GM04504 (cell line): ENCODE measurements at places on chromosomes 16 and 17.

DNA sequence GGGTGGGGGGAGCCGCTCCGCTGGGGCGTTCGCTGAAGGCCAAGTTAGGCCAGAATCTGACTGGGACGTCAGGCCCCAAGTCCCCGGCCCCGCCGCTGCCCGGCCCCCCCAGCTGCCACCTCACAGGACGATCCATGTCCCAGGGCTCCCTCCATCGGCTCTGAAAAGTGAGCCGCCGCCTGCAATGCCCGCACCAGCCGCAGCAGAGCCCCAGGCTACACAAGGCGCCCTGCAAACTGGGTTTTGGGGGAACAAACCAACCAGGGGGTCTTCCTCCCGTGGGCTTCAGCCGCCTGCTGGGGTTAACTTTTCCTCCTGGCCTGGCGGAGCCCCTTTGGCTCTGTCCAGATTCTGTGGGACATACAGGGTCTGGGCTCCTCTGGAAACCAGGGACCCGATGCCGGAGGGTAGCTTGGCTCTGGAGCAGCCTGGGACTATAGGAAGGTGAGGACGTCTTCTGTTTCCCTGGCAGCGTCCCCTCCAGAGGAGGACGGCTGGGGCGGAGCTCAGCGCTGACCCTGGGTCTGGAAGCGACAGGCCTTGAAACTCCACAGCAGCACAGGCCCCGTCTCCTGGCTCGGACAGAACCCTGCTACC lies 835 bp downstream of the NME4 start:
- DNase-seq: peak; percentile 55

DNA sequence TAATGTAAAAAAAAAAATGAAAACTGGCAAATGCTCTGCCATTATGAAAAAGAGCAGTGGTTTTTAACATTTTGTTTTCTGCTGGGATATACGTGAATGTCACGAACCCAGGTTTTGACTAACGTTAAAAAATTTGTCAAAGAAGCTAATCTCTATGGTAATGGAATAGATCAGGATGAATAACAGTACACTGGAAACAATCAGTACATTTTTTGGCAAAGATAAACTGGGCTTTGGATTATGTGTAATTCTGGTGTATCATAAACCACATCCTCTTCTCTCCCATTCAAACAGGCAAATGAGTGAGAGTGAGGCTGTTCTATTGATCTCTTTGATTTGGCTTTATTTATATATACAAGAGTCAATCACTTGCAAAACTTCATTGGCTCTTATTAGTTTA lies 207.0 kb upstream of the IRX3 start:
- no peak for DNase-seq

- no peak for DNase-seq
Observed at GRCh38 chr16:84295203-84295860, 654 bp downstream of the WFDC1 start.

- DNase-seq: no peak
Observed at GRCh38 chr16:71628810-71629209, 2.8 kb downstream of the MARVELD3 start.

GRCh38 chr17:18033442-18034099 lies 5.4 kb downstream of the ATPAF2 start:
- DNase-seq: no peak

GRCh38 chr17:31339906-31340661 lies 18.7 kb upstream of the EVI2A start:
- DNase-seq: no peak

DNA sequence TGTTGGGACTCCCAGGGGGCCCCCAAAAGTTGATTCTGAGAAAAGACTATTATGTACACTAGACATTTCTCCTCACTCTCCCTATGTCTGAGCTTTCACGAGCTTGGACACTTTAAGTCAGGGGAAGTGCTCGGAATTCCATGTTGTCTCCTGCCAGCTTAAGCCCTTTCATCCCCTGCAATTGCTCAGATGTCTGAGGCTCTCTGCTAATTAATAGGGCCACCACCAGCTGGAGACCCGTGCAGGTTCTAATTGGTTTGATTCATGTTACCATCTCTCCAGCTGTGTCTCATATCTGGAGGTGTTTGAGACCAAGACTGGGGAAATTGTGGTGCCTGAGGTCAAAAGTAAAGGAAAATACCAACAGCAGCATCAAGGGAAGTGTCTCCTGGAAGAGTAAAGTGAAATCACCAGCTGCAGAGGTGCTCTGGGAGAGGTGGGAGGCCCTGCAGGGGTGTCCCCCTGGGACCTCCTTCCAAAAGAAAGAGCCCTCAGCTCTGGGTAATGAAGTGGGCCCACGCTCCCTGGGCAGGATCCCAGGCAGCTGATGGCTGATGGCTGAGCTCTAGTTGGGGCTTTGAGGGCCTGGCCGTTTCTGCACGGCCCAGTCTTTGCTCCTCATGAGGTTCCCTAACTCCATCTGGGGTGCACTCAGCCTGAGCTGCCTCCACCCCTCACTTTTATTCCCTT lies 5.8 kb upstream of the UTS2R start:
- no peak for DNase-seq

GRCh38 chr16:51641191-51641765 lies 490.2 kb upstream of the SALL1 start:
- DNase-seq: no peak

- DNase-seq: no peak
Observed at GRCh38 chr16:27403601-27403992, 1.6 kb downstream of the IL21R start.

DNA sequence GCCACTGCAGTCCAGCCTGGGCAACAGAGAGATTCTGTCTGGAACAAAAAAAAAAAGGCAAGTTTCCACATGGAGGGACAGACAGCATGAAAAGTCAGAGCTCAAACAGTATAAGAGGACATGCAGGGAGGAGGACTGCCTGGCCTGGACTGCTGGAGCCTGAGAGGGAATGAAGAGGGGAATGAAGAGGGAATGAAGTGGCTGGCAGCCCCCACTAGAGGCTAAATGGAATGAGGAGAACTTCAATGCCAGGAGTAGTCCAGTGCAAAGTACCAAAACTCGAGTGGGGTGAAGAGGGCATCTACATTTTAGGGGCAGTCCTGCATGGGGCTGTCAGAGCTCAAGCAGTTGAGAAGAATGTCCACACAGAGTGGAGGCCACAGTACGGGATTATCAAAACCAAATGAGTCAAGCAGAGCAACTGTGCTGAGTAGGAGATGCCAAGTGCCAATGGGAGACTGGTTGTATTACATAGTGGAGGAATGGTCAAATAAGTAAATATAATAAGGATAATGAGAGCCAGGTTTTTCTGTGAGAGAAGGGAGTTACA lies 22.9 kb downstream of the IKZF3 start:
- DNase-seq: no peak

GRCh38 chr17:68326681-68327080 lies 35.4 kb downstream of the ARSG start:
- DNase-seq: no peak

DNA sequence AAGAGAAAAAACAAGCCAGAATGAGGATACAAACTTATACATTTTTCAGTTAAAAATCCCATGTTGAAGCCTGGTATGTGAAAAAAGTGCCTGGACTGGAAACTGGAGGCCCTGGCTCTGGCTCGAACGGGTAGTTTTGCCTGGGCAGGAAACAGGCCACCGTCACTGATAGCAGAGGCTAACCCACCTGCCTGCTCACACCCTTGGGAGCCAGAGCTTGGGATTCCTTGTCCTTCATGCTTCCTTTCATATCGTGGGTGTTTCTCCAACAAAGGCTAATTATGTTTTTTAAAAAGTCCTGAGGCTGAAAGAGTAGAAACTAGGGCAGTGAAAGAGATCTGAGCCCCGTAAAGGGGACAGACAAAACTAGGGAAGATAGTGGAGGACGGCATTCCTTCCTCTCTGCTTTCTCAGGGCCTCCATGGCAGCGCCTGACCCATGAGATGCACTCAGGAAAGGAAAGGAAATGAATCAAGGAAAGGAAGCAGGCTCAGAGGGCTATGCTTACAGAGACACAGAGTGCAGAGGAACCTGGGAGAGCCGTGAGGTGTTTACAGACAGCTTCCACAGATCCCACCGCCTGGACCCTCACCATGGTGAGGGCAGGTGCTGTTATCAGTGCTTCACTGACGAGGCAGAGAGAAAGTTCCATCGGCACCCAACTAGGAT lies 138.1 kb downstream of the PARN start:
- no peak for DNase-seq

GRCh38 chr17:10585529-10585928 lies 36.1 kb upstream of the MYH2 start:
- no peak for DNase-seq

- DNase-seq: no peak
Observed at GRCh38 chr16:65598621-65599020, 476.8 kb upstream of the CDH11 start.

- no peak for DNase-seq
Observed at GRCh38 chr16:23990507-23990906, 154.7 kb downstream of the PRKCB start.

DNA sequence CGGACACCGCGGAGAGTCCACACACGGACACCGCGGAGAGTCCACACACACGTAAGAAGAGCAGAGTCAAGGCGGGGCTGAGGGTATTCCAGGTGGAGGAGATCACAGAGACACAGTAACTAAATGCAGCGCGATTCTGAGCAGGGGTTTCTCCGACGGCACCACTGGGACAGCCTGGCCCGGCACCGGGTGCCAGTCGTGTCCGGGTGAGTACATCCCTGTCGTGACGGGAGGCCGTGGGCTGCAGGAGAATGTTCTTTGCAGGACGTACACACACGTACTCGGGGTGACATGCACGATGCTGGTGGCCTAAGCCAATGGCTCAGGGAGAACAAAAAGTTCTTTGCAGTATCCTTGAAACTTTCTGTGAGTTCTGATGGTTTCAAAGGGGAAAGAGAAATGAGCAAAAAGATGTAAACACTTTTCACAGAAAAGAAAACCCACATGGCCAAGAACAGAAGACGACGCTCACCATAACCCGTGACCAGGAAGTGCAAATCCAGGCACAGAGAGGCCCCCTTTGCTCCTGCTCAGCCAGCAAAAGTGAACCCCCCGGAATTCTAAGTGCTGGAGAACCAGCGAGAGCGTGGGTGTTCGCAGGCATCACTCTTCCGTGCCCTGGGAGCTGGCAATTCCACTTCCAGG lies 53.7 kb upstream of the METRNL start:
- DNase-seq: no peak

GRCh38 chr17:63635290-63635689 lies 13.1 kb downstream of the MAP3K3 start:
- no peak for DNase-seq

GRCh38 chr16:25045696-25046381 lies 30.7 kb upstream of the ARHGAP17 start:
- peak; percentile 67 for DNase-seq

DNA sequence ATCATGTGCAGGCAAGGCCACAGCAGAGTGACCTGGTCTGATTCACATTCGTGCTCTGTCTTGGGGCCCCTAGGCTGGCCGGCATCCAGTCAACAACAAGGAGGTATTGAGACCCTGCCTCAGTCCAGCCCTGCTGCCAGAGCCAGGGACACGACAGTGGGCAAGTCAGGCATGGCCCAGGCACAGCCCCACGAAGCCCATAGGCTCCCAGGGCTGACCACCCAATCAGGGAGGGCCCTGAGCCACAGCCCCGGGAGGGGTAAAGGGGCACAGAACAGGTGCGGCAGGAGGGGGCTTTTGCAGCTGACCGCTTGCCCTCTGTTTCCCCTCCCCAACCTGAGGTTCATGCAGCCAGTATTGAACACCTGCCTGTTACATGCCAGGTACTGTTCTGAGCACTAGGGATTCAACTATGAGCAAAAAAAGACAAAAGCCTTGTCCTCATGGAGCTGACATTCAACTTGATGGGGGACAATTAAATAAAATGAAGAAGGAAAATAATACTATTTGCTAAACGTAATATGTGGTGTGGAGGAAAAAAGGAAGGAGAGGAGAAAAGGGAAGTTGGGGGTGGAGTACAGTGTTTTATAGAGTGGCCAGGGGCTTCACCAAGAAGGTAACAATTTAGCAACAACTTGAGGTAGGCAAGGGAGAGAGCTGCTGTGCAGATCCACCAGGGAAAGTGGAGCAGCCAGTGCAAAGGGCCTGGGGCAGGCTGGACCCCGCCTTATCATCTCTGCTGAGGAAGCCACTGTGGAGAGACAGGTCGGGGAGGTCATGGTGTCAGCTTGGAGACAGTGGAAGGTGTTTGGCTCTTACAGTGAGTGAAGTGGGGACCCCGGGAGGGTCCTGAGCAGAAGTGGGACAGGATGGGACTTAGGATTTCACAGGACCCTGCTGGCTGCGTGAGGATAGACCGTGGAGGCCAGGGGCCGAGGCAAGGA lies 6.1 kb downstream of the DRC3 start:
- DNase-seq: no peak

DNA sequence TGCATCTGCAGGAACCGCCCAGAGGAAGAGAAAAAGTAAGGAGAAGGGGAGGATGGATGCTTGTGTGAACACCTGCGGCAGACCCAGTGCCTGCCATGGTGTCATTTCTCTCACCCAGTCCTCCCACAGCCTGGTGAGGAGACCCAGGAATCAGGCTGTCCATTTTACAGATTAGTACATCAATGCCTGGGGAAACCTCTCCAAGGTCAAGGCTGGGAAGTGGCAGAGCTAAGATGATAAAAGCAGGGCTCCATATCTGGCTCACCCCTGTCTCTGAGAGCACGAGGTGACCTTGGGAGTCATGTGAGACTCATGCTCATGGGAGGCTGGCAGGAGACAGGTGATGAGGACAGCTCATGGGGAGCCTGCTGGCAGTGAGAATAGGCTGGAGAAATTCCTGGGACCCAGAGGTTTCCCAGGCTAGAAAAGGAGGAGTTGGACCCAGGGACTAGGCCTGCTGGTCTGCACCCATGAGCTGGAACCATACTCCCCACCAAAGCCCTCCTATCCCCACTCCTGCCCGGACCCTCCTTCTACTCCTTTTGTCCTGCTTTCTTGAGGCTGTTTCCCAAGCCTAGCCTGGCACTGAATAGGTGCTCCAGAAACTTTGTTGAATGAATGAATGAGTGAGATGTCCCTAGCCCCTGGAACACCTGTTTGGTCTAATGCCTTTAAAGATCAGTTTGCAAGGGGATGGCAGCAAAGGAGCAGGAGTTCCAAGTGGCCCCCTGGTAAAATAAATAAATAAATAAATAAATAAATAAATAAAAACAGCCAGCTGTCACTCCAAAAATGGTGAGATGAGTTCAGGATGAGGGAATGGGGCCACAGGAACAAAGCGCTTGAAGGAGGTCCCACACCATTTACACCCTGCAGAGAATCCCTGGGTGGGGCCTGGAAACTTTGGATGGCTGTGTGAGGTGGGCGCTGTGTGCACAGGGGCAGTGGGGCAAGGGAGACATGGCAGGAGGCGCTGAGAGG lies 1.6 kb downstream of the ZNF629 start:
- no peak for DNase-seq

DNA sequence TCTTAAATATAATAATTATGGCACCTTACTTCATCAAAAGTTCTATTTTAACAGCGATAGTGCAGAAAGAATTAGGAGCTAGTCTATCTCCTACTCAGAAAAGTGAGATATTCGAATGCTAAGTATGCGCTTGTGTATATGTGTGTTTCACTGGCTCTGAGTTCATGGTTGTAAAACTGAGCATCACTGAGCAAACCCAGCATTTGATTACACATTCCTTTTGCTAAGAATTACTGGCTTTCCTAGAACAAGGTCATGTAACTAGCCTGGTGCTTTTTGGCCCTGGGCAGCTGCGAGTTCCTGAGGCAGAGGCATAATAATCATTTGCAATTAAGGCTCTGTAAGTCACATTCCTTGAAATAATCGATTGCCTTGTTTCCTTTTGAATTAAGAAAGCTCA lies 157.2 kb downstream of the SNX29 start:
- no peak for DNase-seq

- DNase-seq: no peak
Observed at GRCh38 chr16:68508641-68509240, 30.4 kb upstream of the ZFP90 start.

GRCh38 chr16:31213877-31214707 lies at the start of gene TRIM72:
TRIM72 (plus strand) TSS chr16:31214119; CDS start chr16:31214739, 620 bp downstream.
- no peak for DNase-seq
